ENCODE measurements at places on chromosomes 4 and X. TPM values are rescaled to one million over a fixed set of nuclear protein-coding genes. Genes with fewer than 3 reads are reported as not detected.

The LGI2 gene
- polyA plus RNA-seq, result 0.90 TPM

The GYG2 gene
- 1.8 TPM for polyA plus RNA-seq

The CXCL1 gene
- not detected for polyA plus RNA-seq

The TLR2 gene
- polyA plus RNA-seq, result not detected

The PCDH18 gene
- polyA plus RNA-seq, result not detected

The SPON2 gene
- not detected for polyA plus RNA-seq

The NUDT10 gene
- polyA plus RNA-seq, result 11.0 TPM

The CABS1 gene
- not detected for polyA plus RNA-seq

The SMIM10L2A gene
- 0.73 TPM for polyA plus RNA-seq

The SMIM43 gene
- polyA plus RNA-seq, result 8.8 TPM

The C4orf51 gene
- polyA plus RNA-seq, result not detected

The RBM46 gene
- not detected for polyA plus RNA-seq

The KDM6A gene
- polyA plus RNA-seq, result 3.9 TPM

The CSAG3 gene
- not detected for polyA plus RNA-seq

The POU3F4 gene
- 0.24 TPM for polyA plus RNA-seq

The ANOS1 gene
- polyA plus RNA-seq, result 0.76 TPM

The POU4F2 gene
- polyA plus RNA-seq, result not detected

The RNF150 gene
- polyA plus RNA-seq, result 21.0 TPM

The MAD2L1 gene
- 9.4 TPM for polyA plus RNA-seq

The APBB2 gene
- 18.8 TPM for polyA plus RNA-seq

The SHROOM4 gene
- polyA plus RNA-seq, result not detected

The HTN3 gene
- polyA plus RNA-seq, result not detected

The RAB41 gene
- polyA plus RNA-seq, result 0.69 TPM

The TRAM1L1 gene
- polyA plus RNA-seq, result 12.1 TPM

The PF4V1 gene
- not detected for polyA plus RNA-seq

The TFE3 gene
- polyA plus RNA-seq, result 4.2 TPM

The FAT1 gene
- 11.9 TPM for polyA plus RNA-seq

The SASH3 gene
- polyA plus RNA-seq, result not detected

The KLHL13 gene
- polyA plus RNA-seq, result 94.6 TPM

The GRID2 gene
- 452 TPM for polyA plus RNA-seq

The ADH7 gene
- polyA plus RNA-seq, result not detected

Data from Purkinje cell (primary cell).